ENCODE measurements at places on chromosomes 2 and 18. TPM values are rescaled to one million over a fixed set of nuclear protein-coding genes. Genes with fewer than 3 reads are reported as not detected.

Gene OSBPL1A
- total RNA-seq = 1.3 TPM

- no peak for DNase-seq
Measured at GRCh38 chr18:72360634-72361033, 183.5 kb downstream of the CBLN2 start.

Gene TANC1
- 0.19 TPM for total RNA-seq

GRCh38 chr2:157901325-157901724, 25.2 kb upstream of the ACVR1 start:
- no peak for DNase-seq

DNA sequence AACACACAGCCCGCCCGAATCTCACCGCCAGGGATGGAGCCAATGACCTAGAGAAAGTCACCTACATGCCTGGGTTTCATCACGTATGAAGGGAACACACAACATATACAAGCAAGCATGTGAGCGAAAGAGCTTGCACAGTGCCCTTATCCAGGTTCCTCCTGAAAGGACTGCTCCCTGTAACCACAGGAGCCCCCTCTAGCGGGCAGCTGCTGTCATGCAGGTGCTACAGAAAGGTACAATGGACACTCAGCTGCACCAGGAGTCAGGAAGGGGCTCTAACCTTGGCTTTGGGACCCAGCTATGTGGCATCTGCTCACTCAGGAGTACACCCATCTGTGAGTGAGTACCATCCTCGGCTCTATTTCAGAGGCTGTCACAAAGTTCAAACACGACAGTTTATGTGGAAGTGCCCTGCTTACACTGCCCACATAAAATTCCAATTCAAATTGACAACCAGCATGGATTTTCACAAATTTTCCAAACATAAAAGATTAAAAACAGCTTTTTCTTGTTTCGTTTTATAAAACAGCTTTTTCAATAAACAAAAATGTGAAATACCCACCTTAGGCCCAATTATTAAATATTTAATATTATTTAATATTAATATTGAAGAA, 3.5 kb downstream of the NDUFA10 start:
- DNase-seq = peak; percentile 62

All from CD8-positive, alpha-beta T cell (primary cell).